Stimulated activated CD4-positive, alpha-beta T cell treated with anti-CD3 and anti-CD28 coated beads, Interleukin-12 subunit alpha, Interleukin-12 subunit beta, amount 100 ng/mL, for 24 hours (primary cell): ENCODE measurements at places on chromosomes 1 and 21.

- no peak for DNase-seq
Observed at GRCh38 chr1:239792157-239792556, 299.5 kb upstream of the FMN2 start.

DNA sequence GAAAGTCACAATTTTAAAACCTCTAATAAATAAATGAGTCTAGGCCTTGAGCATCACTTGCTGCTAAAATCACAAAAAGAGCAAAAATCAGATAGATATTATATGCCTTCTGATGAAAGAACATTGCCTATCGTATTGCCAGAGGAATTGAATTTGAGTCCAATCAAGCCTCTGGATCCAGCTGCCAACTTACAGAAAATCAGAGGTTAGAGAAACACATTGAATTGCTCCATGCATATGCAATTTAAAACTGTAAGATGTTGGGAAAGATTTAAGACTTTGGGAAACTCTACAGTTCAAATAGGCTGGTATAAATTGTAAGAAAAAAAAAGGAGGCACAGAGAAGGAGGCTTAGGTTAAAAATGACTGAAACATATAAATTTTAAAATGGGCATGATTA is 93.5 kb downstream of the TM2D1 start:
- DNase-seq: no peak

- no peak for DNase-seq
Observed at GRCh38 chr1:167548059-167548932, 5.3 kb downstream of the CREG1 start.

- DNase-seq: no peak
Observed at GRCh38 chr1:112462953-112463279, 45.8 kb upstream of the WNT2B start.

- no peak for DNase-seq
Observed at GRCh38 chr1:180231936-180232335, 1.9 kb downstream of the LHX4 start.

- no peak for DNase-seq
Observed at GRCh38 chr1:227890451-227891222, 57.1 kb downstream of the WNT9A start.

GRCh38 chr1:207885129-207886032 is 25.5 kb downstream of the CD34 start:
- peak; percentile 40 for DNase-seq

- no peak for DNase-seq
Observed at GRCh38 chr1:15952317-15953258, 23.3 kb downstream of the ZBTB17 start.

GRCh38 chr1:61101536-61101935 is 19.2 kb downstream of the NFIA start:
- DNase-seq: no peak

DNA sequence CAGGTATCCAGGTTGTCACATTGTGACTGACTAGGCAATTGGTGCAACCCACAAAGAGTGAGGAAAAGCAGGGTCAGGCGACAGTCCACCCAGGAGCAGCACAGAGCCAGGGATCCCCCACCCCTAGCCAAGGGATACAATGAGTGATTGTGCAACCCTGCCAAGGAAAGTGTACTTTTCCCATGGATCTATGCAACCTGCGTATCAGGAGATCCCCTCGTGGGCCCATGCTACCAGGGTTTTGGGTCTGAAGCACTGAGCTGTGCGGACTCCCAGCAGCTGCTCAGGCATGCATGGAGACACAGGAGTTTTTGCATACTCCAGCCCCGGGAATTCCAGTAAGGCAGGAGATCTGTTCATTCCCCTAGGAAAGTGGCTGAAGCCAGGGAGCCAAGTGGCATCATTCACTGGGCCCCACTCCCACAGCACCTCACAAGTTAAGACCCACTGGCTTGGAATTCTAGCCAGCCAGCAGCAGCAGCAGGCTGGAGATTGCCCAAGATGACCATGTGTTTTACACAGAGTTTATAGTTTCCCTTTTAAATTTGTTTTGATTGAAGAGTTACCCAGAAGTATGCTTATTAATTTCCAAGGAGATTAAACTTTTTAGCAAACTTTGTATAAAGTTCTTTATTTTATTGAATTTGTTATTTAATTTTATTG is 136.0 kb downstream of the LTN1 start:
- no peak for DNase-seq

DNA sequence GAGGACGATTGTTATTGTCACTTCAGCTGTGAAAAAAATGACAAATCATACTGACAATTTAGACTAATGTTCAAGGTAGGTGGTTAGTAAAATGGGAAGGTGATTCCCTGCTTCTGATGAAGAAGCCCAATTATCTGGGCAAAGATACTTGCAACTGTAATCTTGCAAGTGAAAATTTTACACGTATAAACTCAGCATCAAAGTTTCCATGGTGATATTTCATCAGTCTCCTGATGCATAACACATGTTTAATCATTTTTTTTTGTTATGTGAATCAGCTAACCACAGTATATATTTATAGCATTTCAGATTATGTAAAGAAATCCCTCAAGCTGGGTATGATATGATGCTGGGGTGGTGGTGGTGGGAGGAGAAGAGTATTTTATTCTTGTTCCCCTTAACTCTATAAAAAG is 16.4 kb upstream of the KCNK1 start:
- DNase-seq: no peak

DNA sequence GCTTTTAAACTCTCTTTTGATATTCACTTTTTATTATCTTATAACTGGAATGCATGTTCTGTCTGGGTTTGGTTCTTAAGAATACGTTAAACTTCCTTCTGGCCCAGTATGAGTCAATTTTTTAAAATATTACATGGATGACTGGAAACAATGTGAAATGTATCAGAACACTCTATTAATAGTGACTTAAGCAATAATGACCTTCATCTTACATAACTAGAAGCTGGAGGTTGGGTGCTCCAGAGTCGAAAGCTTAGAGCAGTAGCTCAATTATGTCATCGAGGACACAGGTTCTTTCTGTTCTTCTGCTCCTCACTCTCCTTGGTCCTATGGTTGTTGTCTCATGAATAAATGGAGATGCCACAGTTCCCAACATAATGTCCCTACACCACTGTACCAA is 91.6 kb upstream of the FOXD3 start:
- DNase-seq: no peak

DNA sequence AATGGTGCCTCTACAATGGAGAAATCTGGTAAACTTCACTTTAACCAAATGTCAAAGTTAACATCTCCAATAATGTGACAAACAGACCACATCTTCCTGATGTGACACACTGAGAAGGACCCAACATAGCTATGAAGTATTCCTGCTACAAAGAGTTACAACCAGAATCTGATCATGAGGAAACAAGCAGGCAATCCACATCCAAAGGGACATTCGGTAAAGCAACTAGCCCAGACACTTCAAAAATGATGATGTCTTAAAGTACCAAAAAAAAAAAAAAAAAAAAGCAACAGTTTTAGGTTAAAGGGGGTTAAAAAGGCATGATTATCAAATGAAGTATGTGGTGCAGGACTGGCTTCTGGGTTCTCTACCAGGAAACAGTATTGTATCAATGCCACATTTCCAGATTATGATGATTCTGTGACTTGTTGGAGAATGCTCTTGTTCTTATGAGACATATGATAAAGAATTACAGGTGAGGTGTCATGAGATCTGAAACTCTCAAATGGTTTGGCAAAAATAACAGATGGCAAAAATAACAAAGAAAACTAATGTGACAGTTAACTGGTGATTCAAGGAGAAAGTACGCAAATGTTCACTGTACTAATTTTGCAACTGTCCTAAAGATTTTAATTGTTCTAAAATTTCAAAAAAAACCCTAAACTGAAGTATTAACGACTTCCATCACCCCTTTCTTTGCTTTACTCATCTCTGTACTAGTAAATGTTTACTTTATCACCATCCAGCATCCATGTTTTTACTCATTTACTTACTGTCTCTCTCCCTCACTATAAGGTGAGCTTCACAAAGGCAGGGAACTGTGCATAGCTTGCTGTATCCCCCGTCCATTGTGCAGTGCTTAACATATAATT is 2.8 kb downstream of the CD58 start:
- no peak for DNase-seq

DNA sequence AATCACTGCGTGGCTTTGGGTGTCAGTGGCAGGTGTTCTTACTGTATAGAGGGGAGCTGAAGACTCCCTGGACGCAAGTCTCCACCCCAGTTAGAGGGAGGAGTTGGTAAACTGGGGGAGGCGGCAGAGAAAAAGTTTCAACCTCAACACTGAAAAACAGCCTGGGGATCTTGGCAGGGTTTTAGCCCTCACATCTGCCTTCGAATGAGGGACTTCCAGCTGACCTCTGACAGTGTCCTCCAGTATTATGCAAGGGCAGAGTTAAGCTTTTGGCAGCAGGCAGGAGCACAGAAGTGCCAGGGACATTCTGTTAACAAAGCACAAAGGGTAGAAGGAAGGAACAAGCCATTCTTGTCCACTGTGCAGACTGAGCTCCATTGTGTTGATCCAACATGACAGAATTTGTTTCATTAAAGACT is 41.2 kb upstream of the RAB4A start:
- no peak for DNase-seq

DNA sequence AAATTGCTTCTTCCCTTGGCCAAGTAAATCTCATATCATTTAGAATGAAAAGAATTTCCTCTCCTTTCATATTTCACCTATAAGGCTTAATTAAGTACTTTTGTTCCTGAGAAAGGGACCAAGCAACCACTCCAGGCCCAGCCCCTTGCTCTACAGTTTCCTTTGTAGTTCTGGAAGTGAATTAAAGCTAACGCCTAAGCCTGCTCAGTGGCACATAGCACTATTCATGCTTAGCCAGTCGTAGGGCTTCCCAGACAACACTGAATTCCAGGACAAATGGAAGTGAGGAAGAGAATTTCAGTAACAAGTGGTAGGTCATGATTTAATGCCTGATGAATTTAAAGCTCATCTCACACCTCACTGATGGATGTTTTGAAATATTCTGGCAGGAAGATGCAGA is 73.3 kb downstream of the RPAP2 start:
- DNase-seq: no peak

DNA sequence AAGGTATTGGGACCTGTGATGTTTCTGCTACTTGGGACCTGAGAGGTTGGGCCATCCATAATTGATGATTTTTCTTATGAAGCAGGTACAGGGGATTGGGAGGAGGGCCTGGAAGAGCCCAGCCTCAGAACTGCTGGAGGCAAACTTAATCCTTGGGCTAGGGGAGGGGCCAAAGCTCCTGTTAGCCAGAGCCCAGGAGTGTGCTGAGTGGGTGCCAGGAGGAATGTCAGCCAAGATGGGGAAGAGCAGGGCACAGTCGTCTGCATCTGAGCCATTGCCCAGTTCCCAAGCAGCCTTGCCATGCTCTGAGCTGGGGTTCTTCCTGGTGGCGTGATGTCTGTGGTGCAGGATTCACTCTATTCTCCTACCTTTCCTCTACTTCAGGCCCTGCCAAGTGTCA is 5.8 kb downstream of the MAPKAPK2 start:
- no peak for DNase-seq

GRCh38 chr1:205986292-205986691 is 16.9 kb downstream of the RAB7B start:
- no peak for DNase-seq

DNA sequence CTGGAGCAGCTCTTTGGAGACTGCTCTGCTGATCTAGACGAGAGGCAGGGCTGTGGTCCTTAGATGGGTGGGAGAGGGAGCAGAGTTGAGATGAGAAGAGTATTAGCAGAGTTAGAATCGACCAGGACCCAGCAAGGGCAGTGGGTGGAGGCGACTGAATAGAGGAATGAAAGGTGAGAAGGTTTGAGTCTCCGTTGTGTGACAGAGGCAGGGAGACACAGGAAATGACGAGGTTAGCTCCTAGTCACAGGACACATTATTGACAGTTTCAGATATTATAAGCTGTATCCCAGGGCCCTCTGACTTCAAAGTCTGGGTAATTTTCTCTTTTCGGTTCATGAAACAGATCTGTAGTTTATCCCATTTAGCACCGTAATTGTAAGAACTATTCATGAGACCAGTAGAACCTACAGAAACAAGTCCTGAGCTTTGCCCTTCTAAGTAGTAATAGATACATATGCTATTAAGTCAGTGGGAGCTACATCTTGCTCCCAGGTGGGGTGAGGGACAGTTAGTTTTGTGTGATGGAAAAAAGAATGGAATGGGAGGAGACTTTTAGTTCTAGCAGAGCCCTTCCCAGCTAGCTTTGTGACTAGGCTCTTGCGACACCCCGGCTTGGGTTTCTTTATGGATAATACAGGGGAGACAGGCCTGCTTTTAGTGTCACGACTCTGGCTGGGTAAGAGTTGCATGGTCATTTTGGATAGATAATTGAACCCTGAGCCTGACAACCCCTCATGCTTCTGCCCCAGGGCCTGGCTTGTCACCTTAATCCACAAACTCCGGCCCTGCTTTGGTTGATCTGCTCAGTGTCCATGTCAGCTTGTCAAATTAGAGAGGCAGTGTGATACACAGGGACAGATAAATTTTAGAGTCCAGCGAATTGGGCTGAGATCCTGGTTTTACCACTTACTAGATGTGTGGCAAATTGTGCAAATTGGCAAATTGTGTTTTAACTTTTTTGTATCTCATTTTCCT is 70.2 kb downstream of the UCK2 start:
- no peak for DNase-seq

- no peak for DNase-seq
Observed at GRCh38 chr1:88897070-88897730, 5.8 kb upstream of the GTF2B start.

DNA sequence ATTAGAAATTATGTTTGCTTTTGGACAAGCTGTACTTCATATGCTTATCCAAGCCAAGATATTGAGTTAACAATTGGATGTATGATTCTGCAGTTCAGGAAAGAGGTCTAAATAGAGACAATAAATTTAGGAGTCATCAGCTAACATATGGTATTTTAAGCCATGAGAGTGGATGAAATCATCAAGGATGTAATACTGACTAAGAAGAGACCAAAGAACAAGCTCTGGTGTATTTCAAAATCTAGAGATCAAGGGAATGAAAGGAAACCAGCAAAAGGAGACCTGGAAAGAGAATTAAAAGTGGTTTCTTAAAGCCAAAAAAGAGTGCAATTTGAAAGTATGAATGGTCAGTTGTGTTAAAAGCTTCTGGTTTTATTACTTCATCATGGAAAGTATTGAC is 183.6 kb upstream of the BEND5 start:
- DNase-seq: no peak

GRCh38 chr1:160358073-160358472 is 8.8 kb upstream of the NHLH1 start:
- DNase-seq: no peak

DNA sequence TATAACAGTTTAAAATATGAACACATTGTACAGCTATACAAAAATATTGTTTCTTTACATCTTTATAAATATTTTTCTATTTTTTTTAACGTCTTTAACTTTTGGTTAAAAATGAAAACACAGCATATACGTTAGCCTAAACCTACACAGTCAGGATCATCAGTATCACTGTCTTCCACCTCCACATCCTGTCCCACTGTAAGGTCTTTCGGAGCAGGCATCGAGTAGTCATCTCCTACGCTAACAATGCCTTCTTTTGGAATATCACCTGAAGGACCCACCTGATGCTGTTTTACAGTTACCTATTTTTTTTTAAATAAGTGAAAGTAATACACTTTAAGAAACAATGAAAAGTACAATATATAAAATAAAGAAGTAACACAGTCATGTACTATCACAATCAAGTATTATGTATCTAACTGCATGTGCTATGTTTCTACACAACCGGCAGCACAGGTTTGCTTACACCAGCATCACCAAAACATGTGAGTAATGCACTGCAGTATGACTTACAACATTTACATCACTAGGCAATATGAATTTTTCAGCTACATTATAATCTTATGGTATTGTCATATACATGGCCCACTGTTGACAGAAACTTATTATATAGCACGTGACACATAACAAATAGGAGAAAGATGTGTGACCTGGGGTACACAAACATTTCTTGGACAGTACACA is 254.4 kb downstream of the AKT3 start:
- no peak for DNase-seq
